Activated T-cell treated with anti-CD3 and anti-CD28 coated beads, Interleukin-2, amount 50 U/mL, for 1 hour (primary cell): ENCODE measurements at places on chromosomes 7 and 10.

DNA sequence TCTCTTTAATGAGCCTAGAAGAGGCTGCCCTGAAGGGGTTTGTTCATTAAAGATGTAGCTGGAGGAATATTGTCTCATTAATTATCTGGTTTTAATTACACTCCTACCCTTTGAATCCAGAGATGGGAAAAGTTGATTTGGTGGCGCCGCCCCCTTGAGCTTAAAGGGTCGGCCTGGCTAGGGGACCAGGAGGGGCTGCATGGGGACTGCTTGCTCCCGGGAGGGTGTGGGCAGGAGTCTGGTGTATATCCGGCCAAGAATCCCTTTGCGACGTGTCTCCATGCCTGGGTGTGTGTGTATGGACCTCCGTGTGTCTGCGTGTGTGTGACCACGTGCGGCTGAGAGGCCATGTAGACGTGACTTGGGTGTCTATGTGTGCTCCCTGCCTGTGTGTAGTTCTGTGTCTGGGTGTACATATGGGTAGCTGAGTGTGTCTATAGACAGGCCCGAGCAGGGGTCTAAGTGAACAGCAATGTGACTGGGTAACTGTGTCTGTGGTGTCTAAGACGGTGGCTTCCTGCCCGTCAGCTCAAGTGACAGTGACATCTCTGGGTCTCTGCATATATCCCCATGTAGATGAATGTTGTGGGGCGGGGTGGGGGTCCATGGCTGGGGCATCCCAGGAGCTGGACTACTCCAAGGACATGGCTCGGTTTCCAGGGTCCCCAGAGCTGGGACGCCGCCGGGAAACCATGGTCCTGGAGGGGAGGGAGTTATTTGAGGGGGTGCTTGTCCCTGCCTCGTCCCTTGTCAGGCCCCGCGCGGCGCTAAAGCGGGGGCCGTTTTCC is 10.7 kb downstream of the LBX1 start:
- no peak for DNase-seq

- DNase-seq, result no peak
Measured at GRCh38 chr7:11328309-11328708, 354.6 kb downstream of the PHF14 start.

GRCh38 chr7:117686311-117686935 is 186.8 kb downstream of the CTTNBP2 start:
- no peak for DNase-seq

- DNase-seq, result no peak
Measured at GRCh38 chr7:73470208-73470607, 36.6 kb downstream of the FZD9 start.

DNA sequence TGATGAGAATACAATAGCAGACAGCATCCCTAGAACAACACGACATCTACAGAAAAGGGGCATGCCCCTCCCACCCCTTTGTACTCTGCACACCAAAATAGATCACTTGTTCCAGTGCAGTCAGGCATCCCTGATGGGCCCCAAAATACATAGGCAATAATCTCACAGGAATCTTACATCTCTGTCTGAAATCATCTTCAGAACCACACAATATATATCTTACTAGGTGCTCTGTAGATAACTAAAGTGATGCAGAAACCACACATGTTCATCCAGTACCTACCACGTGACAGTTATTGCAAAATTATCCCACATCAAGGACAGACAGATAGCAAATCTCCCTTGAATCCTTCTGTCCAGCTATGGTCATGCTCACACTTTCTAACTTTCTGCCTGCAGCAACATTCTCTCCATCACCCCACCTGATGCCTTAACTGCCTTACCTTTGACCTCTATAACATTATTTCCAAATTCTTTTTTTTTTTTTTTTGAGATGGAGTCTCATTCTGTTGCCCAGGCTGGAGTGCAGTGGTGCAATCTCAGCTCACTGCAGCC is 30.7 kb downstream of the ST8SIA6 start:
- no peak for DNase-seq
